Stimulated activated CD8-positive, alpha-beta memory T cell treated with anti-CD3 and anti-CD28 coated beads, Interleukin-7, amount 100 ng/mL, for 1 hour (primary cell): ENCODE measurements at places on chromosomes 4 and X.

DNA sequence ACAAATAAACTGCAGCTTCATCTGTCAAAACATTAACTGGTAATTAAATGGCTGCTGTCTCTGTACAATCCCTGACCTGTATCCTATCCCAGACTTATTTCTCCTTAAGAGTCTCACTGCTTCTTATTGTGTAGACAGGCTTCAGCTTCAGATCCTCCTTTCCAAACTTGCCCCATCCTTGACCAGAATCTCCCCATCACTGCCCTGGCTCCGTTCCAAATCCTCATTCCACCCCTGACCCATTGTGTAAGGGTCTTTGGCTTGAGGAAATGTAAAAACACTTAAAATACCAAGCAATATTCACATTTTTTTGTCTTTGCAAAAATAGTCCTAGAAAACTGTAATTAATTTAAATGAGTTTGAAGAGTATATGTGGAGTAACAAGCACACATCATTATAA is 152.6 kb upstream of the VEGFC start:
- no peak for DNase-seq

GRCh38 chr4:181959121-181959520 is 284.1 kb upstream of the TENM3 start:
- DNase-seq: no peak

GRCh38 chr4:13988353-13989305 is 361.1 kb upstream of the BOD1L1 start:
- DNase-seq: no peak

- DNase-seq: no peak
These were observed 26.7 kb downstream of the HDAC8 start for GRCh38 chrX:72545990-72546389.

DNA sequence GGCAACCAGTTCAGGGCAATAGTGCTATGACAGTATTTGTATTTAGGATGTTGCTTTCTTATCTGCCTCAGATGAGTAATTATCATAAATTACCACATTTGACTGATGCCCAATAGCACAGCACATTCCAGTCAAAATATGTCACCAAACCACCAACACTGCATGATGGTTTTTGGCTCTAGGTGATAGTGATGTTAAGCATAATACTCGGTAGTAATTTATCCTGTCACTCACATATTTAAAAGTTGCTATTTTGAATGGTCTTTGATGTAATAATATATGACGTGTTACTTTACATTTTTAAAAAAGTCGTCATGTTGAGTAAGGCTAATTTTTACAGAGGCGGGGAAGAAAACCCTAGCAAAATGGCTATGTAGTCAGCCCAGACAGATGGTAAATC is 42.5 kb downstream of the UNC5C start:
- no peak for DNase-seq

- no peak for DNase-seq
These were observed 53.3 kb downstream of the WFS1 start for GRCh38 chr4:6322761-6323566.

DNA sequence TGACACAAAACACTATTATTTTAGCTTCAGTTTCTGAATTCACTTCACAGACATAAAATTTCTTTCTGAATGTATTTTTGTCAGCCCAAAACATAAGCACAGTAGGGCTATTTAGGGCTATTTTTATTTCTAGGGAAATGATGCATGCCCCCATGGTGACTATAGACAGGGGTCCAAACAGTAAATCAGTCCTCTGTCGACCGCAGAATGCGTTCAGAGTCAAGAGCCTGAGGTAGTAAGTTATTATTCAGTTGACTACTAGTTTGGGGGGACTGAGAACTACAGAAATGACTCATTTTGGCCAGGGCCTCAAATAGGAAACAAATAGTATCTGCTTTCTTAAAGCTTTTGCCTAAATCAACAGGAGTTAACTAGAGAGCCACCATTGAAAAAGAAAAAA is 414.4 kb downstream of the AFF2 start:
- DNase-seq: no peak

DNA sequence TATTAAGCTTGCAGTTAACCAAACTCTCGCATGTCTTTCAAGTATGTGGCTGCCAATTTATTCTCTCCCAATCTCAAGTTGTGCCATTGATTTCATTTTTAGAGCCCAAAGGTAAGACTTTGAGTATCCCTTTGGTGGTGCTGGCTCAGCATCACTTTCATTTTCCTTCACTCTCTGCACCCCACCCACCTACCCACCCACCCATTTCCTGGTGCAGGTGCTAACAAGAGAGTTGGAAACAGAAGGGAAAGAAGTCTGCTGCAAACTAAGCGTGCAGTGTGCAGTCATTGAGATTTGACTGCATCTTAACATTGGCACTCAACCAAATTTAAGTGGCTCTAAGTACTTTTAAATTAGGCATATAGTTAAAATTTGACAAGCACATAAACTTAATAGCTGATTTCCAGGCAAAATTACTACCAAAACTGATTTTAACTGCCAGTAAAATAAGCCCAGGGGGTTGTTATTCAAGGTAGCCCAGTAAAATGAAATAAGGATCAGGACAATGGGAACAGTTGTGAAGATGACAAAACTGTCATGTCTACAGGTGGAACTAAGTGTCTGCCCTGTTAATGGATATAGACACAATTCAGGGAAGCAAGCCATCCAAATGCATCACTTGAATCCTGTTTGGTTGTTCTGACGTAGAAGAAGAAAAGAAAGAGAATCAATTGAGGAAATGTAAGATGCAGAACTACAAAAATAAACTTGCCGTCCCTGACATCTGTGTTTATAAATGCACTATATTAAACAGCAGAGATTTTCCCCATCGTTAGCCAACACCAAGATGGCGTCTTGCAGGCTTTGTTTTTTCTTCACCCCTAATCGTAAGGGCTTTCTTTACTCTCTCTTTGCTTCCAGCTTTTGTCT is 184.2 kb downstream of the KDR start:
- no peak for DNase-seq

DNA sequence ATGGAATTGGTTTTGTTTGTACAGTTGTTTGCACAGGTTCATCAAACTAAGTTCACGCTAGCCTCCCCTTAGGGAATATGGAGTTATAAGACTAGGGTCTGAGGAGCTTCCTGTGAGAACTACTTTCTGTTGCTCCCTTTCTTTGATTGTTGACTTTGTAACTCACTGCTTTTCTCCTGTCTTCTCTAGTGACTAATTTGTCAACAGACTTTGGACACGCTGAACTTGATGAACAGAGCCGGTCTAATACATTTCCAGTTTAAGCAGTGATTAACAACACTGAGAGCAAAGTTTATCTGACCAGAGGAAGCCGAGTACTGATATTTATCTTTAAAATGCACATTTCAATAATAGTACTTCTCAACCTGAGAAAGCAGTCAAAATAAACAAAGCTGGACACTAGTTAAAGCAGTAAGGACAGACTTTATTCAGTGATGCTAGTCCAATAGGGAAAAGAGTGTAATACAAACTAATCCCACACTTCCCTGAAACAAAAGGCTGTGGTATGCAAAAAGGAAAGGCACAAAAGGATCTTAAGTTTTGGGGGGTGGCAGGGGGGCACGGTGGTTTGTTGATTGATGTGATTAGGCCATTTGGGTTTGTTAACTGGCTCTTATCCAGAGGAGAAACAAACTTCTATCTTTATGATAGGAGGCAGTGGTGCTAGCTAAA is 2.7 kb upstream of the NUDT9 start:
- DNase-seq: no peak

GRCh38 chrX:118493016-118493415 is 2.6 kb upstream of the DOCK11 start:
- no peak for DNase-seq

DNA sequence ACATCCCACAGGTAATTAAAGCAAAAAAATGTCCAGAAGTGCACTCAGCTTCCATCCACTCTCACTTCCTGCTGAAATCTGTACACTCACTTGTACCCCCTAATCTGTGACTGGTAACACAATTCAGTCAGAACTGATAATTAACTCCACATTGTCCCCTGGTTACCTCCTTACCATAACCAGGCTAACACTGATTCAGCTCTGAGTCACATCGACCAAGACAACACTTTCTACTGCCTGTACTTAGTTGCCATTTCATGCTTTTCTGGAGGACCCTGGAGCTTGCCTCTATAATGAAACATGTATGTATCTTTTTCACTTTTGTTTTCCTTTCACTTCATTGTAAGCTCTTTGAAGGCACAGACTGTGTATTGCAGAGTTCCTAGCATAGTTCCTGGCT is 130.9 kb upstream of the GABRG1 start:
- no peak for DNase-seq

GRCh38 chr4:4633431-4633830 is 91.6 kb upstream of the STX18 start:
- no peak for DNase-seq

DNA sequence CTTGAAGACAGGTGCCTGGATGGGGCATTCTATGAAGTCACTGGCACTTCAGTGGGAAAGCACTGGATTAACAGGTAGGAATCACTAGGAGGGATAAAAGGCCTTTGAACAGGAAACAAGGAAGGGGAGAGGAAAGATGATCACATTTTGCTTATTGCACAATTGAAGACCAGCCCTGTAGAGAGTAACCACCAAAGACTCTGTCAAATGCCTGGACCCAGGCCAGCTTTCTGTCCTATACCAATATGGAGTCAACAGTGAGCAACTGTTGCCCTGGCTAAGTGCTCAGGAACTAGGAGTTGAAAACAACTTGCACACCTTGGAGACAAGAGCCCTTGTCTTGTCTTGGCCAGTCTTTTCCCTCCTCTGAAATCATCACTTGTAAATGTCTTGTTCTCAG is 14.1 kb upstream of the RTL3 start:
- DNase-seq: no peak

GRCh38 chr4:175873707-175874106 is 61.6 kb upstream of the GPM6A start:
- no peak for DNase-seq

- DNase-seq: no peak
These were observed 9.5 kb downstream of the BCOR start for GRCh38 chrX:40088299-40088625.

DNA sequence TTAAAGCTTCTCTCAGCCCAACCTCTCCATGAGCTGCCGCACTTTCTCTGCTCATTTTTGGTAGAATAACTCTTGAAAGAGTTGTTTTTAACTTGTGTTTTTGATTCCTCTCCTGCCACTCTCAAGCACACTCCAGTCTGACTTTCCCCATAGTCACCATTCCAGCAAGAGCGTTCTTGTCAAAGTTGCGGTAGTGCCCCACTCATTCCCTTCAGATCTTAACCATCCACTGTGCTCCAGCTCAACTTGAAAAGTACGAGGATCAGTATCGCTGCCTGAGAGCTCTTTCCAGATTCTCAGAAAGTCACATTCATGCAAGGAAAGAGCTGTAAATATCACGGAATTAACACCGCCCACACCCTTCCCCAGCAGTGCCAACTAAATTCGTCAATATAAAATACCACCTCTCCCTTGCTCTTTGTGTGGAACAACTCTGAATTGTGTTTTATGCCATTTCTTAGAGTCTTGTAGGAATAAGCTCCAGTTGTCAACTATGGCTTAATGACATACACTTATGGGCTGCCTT is 59.7 kb upstream of the IL15 start:
- no peak for DNase-seq

GRCh38 chrX:118553042-118553710 is 57.6 kb downstream of the DOCK11 start:
- no peak for DNase-seq

GRCh38 chr4:26351685-26352084 is 30.9 kb downstream of the RBPJ start:
- no peak for DNase-seq

GRCh38 chrX:115399306-115399705 is 109.8 kb downstream of the LUZP4 start:
- DNase-seq: no peak

DNA sequence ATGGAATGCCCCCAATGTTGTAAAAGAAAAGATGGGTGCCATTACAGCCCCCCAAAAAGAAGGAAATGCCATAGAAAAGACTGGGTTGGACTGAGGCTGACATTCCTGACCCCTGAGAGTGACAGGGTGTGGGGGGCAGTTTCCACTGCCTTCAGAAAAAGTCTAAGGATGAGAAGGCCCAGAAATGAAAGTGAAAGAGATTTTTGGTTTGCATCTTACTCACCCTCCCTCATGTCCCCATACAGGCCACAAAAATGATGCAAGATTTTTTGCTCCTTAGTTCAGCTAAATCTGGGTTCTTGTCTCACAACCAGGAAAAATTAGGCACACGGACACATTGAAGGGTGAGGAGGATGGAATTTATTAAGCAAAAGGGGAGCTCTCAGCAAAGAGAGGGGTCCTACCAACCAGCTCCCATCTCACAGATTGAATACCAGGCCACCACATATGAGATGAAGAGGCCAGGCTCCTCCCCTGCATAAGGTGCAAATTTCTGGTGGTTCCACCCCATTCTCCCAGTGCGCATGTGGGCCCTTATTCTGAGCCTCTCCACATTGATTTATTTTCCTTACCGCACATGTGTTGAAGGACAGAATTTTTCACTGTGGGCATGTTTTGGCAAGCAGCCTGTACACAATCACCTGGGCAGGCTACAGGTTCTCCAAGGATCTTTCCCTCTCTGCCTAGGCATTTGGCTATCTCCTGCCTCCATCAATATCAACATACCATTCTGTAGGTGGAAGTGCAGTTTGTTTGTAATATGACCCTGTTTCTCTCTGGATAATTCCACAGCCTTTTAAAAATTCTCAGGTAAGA is 18.8 kb downstream of the PPP4R3C start:
- no peak for DNase-seq

DNA sequence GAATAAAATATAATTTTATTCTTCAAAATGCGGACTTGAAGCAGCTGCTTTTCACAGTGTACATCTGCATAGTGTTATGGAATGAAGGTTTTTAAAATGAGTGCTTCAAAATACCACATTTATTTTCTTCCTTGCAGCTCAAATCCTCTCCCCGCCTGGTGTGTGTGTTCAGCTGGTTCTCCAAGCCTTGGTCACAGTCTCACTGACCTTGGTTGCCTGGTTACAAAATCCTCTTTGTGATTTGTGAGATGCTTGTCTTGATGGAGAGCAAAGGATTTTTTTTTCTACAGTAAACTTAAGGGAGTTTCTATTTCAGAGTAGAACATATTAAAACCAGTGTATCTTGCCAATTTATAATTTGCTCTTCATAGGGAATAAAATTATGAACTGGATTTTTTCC is 139.2 kb downstream of the PCDH18 start:
- DNase-seq: no peak

GRCh38 chrX:41718481-41719235 is 5.3 kb upstream of the GPR82 start:
- DNase-seq: no peak

- DNase-seq: no peak
These were observed 227.3 kb upstream of the ZC4H2 start for GRCh38 chrX:65203545-65203944.

DNA sequence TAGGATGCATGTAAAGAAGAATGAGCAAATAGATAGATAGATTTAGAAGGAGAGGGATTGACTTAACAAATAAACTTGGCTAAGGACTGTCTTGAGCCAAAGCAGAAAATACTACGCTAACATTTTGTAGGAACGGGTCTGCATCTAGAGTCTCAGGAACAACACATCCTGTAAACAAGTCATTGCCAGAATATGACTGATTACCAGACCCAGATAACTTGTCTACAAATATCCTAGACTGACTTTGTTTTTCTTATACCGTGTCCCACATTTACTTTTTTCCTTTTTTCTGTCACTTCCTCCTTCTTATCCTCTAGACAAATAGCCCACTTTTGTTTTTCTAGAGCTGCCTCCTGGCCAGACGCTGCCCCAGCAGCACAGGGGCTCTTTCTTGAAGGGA is 393.6 kb downstream of the PDGFC start:
- no peak for DNase-seq

GRCh38 chrX:72297953-72298730 is 7.6 kb downstream of the CITED1 start:
- DNase-seq: no peak
